Retinal pigment epithelial cell (primary cell): ENCODE measurements at places on chromosomes 1 and 21.

- no peak for DNase-seq
These were observed 69.2 kb downstream of the PRDM2 start for GRCh38 chr1:13769212-13769611.

- peak; percentile 63 for DNase-seq
These were observed 28.7 kb upstream of the RGS5 start for GRCh38 chr1:163231385-163231784.

DNA sequence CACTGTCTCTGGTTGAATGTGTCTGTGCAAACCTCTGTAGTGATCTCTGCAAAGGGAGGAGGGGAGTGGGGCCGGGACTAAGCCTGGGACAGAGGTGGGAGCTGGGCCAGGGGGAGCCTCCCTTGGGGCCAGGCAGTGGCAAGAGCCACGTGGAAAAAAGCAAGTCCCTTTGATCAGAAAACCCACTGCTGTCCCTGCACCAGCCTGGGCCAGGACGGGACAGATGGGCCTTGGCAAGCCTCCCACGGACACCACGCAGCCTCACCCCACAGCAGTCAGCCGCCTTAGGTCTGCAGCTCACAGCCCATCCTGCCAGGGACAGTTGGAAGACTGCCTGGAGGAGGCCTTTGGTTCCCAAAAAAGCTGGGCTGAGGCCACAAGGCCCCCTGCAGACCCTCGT lies 11.7 kb upstream of the TRAPPC10 start:
- DNase-seq: no peak

DNA sequence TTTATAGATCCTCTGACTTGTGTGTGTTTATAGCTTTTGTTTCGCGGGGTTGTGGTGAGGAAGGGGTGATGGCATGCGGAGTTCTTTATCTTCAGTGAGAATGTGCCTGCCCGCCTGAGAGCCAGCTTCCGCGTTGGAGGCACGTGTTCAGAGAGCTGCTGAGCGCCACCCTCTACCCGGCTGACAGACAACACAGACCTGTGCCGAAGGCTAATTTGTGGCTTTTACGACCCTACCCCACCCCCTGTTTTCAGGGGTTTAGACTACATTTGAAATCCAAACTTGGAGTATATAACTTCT lies 14.4 kb upstream of the CD101 start:
- DNase-seq: no peak

DNA sequence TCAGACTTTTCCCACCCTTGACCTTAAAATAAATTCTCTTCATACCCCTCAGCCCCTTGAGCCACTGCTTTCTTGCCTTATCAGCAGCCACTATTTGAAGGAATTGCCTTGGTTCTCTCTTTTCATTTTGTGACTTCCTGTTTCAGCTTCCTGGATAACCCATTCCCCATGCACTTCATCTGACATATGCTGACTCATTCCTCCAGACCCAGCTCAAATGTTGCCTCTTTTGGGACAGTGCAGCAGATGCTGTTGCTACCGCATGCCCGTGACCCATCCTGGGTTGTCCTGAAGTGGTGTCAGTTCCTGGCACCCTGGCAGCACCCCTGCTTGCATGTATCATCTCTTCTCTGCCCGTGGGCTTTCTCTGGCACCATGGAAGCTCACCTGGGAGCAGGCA lies 496.1 kb downstream of the PTPRU start:
- DNase-seq: no peak

DNA sequence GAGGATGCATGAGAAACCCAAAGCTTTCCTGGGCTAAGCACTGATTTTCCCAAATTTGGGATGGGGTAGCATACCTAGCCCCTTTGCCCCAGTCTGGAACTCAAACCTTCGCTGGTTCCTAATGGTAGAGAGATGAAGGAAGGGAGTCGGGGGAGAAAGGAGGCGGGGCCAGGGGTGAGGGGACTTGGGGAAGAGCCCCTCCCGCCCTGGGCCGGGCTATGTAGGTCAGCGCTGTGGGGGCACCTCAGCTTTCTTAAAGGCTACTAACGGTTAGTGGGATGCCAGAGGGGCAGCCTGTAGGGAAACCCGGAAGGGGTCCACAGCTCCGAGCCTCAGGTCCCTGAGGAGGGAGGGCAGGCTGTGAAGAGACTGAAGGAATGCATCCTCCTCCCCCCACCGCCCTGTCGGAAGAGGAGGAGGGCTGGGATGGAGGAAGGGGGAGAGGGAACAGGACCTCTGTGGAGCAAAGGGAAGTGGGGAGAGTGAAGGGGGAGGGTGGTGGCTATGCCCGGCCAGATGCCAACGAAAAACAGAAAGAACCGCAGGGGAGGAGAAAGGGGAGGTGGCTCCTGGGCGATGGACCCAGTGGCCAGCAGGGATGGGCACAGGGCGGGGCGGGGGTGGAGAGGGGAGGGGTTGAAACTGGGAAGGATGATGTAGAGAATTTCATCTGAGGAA lies 1.3 kb downstream of the CADM3 start:
- DNase-seq: no peak

- DNase-seq: peak; percentile 73
These were observed 20.4 kb downstream of the LURAP1 start for GRCh38 chr1:46223472-46223943.

DNA sequence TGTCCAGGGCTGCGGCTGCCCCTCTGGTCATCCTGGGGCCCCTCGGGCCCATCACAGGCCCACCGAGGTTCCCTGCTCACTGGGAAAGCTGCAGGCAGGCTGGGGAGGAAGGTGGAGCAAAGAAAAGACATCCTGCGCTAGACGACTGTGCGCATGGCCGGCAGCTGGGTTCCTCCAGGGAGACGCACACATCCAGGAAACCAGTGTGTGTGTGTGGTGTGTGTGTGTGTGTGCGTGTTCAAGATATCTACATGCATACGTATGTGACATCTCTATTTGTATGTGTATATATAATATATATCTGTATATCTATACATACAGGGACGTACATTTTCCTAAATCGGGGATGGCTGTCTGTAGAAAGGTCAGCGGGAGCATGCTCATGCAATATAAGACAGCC lies 63.7 kb downstream of the ACOT7 start:
- no peak for DNase-seq

DNA sequence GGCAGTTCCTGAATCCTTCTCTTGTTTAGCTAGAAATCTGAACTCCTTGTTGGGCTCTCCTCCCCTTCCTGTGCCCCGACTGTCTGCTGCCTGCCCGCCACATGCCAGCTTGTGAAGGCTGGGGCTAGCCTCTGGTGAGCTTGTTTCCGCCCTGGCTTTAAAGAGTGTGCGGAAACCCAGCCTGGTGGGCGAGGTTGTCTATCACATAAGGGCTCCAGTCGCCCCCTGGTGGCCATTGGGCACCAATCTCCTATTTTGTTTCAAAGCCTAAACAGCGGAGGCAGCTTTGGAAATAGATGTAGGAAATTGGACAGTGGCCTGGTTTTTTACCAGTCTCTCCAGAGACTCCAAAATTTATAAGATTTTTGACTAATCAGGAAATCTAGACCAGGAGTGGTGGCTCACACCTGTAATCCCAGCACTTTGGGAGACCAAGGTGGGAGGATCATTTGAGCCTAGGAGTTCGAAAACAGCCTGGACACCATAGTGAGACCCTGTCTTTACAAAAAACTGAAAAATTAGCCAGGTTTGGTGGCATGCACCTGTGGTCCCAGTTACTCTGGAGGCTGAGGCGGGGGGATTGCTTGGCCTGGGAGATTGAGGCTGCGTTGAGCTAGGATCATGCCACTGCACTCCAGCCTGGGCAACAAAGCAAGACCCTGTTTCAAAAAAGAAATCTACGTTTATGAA lies 9.8 kb downstream of the ATP8B2 start:
- DNase-seq: peak; percentile 35

DNA sequence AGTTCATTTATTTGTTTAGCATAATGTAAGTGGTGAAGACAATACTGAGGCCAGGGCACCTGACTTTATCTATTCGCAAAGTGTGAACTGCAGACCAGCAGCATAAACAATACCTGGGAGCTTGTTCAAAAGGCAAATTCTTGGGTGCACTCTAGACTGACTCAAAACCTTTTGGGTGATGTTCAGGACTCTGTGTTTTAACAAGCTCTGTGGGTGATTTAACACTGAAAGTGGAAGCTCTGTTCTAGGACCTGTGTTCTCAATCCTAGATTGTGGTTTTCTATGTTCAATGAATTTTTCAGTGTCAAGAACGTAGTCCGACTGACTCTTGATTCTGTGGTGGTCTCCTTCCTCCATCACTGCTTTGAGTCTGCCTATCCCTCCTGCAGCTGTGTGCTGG lies 71.9 kb downstream of the GPR88 start:
- no peak for DNase-seq

GRCh38 chr1:6461538-6462411 lies 4.2 kb downstream of the TNFRSF25 start:
- no peak for DNase-seq

DNA sequence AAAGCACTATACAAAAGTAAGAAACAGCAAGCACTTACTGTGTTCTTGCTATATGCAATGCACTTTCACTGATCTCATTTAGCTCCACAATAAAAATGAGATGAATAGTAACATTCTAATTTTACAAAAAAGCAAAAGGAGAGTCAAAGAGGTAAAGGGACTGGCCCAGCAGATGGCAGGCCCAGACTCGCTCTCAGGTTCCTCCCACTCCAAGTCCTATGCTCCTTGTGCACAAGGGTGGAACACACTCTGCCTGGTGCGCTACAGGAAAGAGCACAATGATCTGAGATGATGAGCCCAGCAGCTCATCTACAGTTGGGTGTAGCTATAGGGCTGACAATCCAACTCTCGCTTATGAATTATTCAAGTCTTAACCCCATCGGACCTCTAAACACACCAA lies 94.1 kb upstream of the LYST start:
- no peak for DNase-seq

GRCh38 chr1:60848583-60849188 lies 233.7 kb upstream of the NFIA start:
- DNase-seq: no peak

GRCh38 chr1:162215902-162216301 lies 146.4 kb downstream of the NOS1AP start:
- DNase-seq: no peak

DNA sequence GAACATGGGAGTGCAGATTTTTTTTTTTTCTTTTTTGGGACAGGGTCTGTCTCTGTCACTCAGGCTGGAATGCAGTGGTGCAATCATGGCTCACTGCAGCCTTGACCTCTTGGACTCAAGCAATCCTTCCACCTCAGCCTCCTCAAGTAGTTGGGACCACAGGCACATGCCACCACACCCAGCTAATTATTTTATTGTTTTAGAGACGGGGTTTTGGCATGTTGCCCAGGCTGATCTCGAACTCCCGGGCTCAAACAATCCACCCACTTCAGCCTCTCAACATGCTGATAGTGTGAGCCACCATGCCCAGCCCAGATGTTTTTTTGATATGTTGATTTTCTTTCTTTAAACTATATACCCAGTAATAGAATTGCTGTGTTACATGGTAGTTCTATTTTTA lies 57.7 kb downstream of the RGSL1 start:
- no peak for DNase-seq

DNA sequence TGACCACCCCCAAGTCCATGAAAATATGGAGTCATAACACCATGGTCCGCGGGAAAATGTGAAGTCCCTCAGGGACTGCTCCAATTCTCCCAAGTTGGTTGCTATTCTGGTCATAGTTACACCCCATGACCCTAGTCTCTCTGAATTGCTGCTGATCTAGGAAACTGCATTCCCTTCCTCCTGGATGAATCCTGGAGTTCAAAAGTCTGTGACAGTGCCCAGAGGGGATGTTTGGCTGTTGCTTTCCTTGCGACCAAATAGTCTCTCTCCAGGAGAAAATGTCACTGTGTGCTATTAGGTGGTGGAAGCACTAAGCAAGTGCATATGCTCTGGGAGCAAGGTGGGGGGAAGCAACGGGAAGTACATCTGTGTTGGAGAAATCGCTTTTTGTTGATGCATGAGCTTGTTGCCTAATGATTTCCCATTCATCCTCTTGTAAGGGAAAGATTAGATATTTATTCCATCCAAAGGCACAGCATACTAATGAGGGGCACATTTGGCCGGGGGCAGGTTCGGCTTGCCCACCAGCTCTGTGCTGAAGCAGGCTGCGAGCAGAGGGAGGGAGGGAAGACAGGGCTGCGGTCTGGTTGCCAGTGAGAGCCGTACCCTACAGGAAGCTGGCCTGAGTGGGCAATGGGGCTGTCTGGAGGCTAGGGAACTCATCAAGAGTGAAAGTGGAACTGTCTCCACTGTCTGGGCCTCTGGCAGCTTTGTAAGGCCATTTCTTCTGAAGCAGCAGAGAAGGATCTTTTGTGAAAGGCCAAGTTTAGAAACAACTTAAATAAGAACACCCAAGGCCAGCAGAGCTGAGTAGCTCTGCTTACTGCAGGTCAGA lies 27.2 kb downstream of the SYT6 start:
- DNase-seq: no peak

DNA sequence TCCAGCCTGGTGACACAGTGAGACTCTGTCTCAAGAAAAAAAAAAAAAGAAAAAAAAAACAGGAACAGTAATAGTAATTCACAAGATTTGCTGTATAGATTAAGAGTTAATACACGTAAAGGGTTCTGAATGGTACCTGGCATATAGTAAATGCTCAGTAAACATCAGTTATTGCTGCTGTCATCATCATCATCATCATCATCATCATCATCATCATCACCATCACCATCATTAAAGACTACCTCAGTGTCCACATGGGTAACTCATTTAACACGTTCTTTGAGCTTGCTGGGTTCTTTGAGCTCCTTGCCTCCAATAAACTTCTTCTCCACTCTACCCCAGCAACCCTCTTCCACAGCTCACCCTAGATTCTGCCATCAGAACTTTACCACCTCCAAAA lies 55.0 kb downstream of the KIAA0319L start:
- no peak for DNase-seq

DNA sequence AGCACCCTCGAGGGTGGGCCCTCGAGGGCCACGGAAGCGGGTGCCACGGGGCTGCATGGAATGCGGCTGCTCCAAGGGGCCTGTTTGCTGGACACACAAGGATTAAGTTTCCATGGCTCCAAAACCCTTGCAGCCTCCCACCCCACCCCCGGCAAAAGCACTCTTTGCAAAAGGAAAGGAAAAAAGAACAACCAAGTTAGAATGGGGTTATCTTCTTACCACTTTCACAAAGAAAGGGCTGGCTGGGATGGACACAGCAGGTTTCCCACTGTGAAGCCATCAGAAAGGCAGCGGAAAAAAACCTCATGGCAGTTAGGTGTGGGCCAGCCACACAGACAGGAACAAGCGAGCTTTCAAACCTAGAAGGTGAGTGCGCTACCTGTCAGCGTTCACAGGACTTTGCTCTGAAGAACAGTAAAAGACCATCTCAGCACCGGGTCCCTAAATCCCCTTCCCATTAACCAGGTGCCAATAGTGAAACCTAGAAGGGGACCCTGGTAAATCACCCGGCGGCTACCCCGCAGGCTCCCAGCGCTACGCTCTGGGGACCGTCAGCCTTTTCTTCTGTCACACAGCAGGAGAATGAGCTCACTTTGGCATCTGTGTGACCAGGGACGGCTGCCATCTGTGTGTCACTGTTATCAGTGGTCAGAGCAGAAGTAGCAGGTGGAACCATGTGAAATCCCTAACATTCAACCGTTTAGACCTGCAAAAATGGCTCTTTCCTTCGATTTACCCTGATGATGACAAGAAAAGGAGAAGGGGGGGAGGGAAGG lies 93.0 kb downstream of the SIM2 start:
- DNase-seq: no peak
